ENCODE measurements at places on chromosomes 16 and 17.

- DNase-seq: no peak
Observed at GRCh38 chr16:29987371-29988085, 7.9 kb downstream of the HIRIP3 start.

- DNase-seq: no peak
Observed at GRCh38 chr16:85449885-85450245, 163.3 kb upstream of the GSE1 start.

- no peak for DNase-seq
Observed at GRCh38 chr17:67554634-67555033, 163.1 kb upstream of the NOL11 start.

- no peak for DNase-seq
Observed at GRCh38 chr16:59864981-59865666, 1131.0 kb upstream of the GOT2 start.

DNA sequence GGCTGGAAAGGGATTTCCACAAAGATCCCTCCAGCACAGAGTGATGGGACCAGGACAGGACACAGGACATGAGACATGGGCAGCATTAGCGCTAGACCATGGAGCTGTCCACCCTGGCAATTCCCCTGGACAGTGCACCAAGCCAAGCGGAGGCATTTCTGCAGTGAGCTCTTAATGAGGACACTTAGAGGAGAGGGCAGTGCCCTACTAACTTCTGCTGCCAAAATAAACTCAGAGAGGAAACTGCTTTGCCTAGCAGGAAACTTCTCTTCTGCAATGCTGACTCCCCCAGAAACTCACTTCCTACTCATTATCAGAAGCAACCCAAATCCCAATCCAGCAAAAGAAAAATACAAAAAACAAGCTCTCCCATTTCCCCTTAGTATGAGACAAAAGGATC lies 119.2 kb downstream of the HS3ST2 start:
- no peak for DNase-seq

GRCh38 chr17:19368229-19368628 lies 5.7 kb upstream of the B9D1 start:
- DNase-seq: no peak

- no peak for DNase-seq
Observed at GRCh38 chr17:78498848-78499247, 78.3 kb downstream of the DNAH17 start.

DNA sequence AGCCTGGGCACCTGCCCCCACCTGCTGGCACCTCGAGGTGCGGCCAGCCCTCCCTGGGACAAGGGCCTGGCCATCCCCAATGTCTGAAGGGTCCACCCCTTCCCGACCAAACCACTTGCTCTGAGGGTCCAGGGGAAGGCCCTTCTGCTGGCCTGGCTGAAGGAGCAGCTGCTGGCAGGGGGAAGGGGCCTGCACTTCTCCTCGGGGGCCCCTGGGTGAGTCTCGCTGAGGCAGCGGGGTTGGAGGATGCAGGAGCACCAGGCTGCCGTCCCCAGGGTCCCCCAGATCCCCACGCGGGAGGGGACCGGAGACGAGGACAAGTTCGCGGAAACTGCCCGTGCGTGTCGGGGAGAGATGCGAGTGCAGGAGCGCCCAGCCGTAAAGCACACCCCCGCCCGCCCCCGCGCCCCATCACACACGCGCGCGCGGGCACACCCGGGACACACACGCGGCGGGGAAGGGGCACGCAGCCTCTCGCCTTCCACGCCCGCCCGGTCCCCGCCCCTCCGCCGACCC lies 725 bp upstream of the CACNA1H start:
- DNase-seq: peak; percentile 51

- no peak for DNase-seq
Observed at GRCh38 chr17:8116776-8117175, 1.5 kb downstream of the ALOXE3 start.

GRCh38 chr16:8855051-8855786 lies 13.6 kb downstream of the CARHSP1 start:
- no peak for DNase-seq

DNA sequence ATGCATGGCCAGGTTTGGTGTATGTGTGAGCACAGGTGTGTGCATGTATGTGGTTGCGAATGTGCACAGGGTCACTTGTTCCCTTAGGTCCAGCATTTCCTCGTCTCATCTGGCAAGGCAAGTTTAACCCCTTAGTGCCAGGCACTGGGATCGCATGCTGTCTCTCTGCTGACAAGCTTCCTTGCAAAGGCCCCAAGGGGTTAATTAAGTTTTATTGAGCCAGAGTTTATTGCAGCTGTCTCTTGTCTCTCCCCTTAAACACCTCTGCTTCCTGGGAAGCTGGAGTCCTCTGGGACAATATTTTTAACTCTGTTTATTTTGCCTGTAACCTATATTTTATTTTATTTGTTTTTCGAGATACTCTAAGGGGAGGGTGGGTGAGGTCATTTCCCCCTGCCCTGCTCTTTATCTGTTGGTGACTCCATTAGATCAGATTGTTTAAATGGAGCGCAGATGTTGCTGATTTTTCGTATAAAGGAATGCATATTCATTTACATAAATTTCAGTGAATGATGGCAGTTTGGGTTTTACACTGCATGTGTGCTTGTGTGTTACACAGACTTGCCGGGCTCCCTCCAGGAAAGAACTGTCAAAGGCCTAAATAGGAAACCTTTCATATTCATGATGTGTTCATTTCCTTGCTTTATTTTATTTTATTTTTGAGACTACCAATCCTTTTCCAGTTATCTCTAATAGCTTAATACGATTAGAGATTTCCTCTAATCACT lies 99.7 kb downstream of the CBLN1 start:
- no peak for DNase-seq

DNA sequence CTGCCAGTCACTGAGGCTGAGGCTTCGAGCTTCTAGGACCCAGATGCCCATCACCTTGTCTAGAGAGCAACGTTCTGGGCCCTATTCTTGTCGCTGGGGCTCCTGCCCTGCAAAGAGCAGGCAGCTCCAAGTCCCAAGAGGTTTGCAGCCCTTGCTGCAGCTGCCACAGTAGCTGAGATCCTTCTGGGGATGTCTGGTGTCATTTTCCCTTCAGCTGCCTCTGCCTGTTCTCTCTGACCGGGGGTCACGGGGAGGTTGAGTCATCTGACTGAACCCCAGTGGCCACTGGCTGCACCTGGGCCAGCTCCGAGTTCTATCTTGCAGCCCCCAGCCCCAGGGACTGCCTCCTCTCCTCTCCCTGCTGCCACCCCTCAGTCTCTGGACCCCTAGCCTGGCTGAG lies 4.9 kb downstream of the WSCD1 start:
- no peak for DNase-seq

DNA sequence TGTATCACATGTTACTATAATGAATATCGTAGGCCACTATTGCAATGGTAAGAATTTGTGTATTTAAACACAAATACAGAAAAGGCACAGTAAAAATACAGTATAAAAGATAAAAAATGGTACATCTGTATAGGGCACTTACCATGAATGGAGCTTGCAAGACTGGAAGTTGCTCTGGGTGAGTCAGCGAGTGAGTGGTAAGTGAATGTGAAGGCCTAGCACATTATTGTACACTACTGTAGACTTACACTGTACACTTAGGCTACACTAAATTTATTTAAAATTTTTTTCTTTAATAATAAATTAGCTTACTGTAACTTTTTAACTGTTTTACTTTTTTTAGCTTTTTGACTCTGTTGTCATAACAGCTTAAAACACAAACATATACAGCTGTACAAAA lies 42.5 kb downstream of the AKAP10 start:
- DNase-seq: no peak

DNA sequence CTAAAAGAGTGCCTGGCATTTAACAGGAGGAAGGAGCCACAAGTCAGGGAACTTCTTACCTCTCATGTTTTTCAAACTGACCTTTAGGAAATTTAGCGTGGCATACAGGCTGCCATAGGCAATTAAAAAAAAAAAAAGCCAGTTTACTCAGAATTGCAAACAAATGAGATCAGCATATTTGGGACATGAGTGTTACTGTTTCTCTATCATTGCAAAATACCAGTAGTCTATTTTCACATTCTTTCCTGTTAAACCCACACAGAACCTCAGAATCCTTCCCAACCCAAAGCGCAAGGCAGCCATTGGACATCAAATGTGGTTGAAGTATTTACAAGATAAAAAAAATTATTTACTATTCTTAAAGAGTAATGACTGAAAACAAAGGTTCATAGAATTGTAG lies 366.4 kb upstream of the DYNLRB2 start:
- DNase-seq: no peak

GRCh38 chr16:80580109-80580832 lies 39.5 kb downstream of the DYNLRB2 start:
- peak; percentile 49 for DNase-seq

- no peak for DNase-seq
Observed at GRCh38 chr16:70482624-70483023, 28.2 kb downstream of the FCSK start.

- DNase-seq: no peak
Observed at GRCh38 chr17:6654841-6655731, 3.5 kb downstream of the C17orf100 start.

GRCh38 chr17:50055055-50055425 lies 870 bp upstream of the ITGA3 start:
- DNase-seq: peak; percentile 37

DNA sequence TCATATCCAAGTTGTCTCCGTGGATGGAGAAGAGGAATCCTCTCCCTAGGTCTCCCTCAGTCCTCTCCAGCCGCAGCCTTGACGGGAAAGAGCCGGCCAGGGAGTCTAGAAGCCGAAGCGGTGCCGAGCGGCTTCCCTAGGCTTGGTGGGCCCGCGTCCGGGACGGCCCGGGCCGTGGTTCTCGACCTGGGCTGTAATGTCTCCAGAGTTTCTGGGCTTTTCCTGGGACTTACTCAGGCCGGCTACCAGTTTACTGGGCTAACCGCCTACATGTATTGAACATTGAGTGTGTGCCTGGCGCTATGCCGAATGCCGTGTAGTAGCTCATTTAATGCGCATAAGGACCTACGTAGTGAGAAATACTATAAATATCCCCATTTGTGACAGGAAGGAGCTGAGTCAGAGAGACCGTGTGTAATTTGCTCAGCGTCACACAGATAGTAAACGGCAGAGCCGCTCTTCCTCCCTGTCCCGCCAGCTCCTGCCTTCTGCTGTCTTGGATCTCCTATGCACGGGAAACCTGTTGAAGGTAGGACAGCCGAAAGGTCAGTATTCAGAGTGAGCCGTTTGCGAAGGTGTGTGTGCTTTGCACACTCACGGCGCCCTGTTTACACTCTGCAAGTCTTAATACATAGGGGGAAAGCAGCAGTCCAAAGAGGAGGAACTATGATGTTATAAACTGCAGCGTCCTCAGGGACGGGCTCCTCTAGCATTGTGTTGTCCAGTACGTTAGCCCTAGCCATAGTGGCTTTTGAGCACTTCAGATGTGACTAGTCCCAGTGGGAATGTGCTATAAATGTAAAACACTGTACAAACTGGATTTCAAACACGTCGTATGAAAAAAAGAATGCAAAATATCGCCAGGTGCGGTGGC lies 723 bp upstream of the SPAG5 start:
- peak; percentile 72 for DNase-seq

DNA sequence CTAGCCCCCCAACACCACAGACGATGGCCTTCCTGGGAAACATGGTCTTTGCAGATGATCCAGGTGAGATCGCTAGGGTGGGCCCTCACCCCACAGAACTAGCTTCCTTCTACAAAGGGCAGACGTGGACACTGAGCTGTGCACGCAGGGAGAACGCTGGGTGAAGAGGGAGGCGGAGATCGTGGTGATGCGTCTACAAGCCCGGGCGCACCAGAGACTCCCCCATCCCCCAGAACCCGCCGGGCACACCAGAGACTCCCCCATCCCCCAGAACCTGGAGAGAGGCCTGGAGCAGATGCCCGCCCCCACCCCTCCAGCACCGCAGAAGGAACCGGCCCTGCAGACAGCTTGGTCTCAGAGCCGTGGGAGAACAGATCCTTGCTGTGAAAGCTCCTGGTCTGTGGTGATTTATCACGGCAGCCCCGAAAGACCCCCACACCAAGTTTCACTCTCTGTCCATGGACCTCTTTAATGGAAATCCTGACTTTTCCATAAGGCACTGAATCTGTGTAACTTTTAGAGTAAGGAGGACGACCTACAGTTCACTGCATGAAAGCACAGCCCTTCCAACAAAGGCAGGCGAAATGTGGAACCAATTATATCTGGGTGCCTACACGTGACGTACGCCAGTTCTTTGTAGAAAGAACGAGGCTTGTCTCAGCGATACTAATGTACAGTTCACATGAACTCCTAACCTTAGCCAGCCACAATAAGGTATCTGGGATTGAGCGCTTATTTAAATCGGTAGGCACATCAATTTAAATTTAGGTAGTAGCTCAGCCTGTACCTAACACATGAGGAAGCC lies 88.5 kb downstream of the ANKRD11 start:
- DNase-seq: no peak

DNA sequence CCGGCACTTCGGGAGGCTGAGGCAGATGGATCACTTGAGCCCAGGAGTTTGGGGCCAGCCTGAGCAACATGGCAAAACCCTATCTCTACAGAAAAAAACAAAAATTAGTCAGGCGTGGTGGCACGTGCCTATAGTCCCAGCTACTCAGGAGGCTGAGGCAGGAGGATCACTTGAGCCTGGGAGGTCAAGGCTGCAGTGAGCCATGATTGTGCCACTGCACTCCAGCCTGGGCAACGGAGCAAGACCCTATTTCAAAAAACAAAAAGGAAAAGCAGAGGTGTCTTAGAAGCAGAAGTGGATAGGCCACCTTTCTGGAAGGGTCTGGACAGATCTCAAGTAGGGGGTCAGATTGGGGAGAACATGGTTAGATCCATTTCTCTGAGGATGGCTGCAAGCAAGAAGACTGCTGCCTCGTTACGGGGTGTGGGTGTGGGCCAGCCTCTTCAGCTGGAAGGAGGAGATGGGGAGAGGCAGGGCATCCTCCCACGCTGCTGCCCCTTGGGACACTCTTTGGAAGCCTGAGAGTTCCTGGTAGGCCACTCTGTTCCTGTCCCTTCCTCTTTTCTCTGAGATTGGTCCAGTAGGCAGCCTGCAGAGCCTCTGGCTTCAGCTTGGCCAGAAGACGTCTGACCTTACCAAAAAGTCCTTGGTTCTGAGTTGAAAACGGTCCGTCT lies 208.0 kb downstream of the MSI2 start:
- no peak for DNase-seq

- no peak for DNase-seq
Observed at GRCh38 chr16:1054660-1055556, 17.6 kb upstream of the SSTR5 start.
